ENCODE measurements at places on chromosomes 2 and 18.

- peak; percentile 96 for DNase-seq
These were observed 99.3 kb downstream of the SPATS2L start for GRCh38 chr2:200405599-200406298.

- peak; percentile 46 for DNase-seq
These were observed 201.4 kb downstream of the SOCS6 start for GRCh38 chr18:70489986-70490933.

DNA sequence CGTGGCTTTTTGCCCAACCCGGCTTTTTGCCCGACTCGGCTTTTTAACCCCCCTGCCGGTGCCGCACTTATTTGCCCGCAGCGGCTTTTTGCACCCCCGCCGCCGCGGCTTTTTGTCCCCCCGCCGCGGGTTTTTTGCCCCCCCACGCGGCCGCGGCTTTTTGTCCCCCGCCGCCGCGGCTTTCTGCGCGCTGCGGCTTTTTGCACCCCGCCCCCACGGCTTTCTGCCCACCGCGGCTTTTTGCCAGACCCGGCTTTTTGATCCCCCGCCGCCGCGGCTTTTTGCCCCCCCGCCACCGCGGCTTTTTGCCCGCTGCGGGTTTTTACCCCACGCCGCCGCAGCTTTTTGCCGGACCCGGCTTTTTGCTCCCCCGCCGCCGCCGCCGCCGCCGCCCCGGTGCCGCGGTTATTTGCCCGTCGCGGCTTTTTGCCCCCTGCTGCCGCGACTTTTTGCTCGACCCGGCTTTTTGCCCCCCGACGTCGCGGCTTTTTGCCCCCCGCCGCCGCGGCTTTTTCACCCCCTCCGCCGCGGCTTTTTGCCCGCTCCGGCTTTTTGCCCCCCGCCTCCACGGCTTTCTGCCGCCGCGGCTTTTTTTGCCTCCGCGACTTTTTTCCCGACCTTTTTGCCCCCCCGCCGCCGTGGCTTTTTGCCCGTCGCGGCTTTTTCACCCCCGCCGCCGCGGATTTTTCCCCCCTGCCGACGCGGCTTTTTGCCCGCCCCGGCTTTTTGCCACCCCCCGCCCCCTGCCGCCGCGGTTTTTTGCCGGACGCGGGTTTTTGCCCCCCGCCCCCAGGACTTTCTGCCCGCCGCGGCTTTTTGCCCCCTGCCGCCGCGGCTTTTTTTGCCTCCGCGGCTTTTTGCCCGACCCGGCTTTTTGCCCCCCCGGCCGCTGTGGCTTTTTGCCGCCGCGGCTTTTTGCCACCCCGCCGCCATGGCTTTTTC is 2786.5 kb downstream of the RPIA start:
- DNase-seq = peak; percentile 14

DNA sequence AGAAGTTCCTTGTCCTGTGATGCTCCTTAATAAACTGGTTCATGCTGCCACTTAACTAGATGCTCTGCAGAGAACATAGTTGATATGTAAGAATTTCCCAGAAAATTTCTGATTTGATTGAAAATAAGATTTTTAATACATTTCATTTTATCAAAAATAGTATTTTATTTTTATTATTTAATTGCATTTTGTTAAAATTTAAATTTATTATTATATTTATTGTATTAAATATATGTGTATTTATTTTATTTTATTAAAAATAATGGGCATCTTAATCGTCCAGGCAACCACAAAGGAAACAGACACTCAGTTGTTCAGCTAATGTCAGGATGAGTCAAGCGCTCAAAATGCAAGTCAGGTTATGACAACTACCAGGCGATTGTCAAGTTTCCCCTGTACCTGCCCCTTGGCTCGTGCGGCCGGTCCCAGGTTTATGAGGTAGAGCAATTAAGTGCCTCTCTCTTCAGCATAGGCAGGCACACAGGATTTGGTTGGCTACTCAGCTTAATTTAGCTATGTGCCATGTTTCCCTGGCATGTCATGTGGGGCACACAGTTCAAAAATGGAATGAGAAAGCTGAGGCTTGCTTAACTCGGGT is 361.2 kb downstream of the RND3 start:
- no peak for DNase-seq

DNA sequence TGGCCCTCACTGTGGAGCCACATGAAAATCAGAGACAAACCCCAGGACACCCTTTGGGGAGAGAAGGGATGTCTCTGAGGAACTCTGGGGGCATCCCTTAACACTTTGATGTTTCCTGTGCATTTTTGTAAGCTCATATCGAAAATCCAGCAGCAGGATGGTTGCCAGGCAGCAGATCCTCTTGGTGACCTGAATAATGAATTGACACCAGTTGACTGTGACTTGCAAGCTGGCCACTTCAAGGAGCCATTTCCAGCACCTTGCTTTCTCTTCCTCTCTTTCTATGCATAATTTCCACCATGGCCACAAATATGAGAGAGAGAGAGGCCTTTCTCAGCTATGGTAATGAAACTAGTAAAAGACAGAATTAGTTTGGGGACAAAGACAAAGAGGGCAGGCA is 91.7 kb downstream of the NRP2 start:
- no peak for DNase-seq

All from fibroblast of skin of back (primary cell).